ENCODE measurements at places on chromosomes 12 and 14.
A peak's percentile ranks its signal among the peaks of the same experiment; 100 is the strongest.

GRCh38 chr12:68646484-68646883 lies 35.8 kb downstream of the RAP1B start:
- no peak for DNase-seq

- DNase-seq = no peak
Observed at GRCh38 chr12:46660276-46660675, 165.5 kb downstream of the SLC38A4 start.

DNA sequence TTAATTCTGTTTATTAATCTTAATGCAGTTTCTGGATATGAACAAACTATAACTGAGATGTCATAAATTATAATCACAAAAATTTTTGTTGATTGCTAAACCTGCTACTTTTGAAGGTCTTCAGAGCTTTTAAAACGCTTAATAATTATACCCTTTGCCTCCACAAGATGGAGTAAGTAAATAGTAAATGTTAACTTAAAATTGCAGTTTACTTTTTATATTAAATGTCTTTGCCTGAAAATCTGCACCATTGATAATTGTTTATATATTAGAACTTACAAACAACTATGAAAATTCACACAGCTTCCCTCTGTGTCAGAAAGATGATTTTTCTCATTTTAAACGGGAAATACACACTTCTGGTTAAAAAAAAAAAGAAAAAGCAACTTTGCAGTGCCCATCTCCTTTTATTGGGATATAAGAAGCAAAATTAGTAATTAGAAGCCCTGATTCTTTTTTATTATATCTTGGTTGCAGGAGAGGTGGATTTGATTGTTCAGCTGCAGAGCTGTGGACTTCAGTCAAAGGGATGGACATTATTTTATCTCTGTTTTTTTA lies 35.6 kb downstream of the SCFD1 start:
- DNase-seq = no peak

GRCh38 chr12:12015073-12015685 lies 55.6 kb upstream of the BCL2L14 start:
- DNase-seq = no peak

- DNase-seq = no peak
Observed at GRCh38 chr14:44736326-44736725, 225.4 kb downstream of the KLHL28 start.

GRCh38 chr14:105034315-105035039 lies 13.6 kb upstream of the CDCA4 start:
- no peak for DNase-seq

- DNase-seq = no peak
Observed at GRCh38 chr14:37816743-37817295, 221.4 kb downstream of the TTC6 start.

- DNase-seq = no peak
Observed at GRCh38 chr12:128033473-128033872, 233.5 kb upstream of the TMEM132C start.

- DNase-seq = no peak
Observed at GRCh38 chr12:92648242-92649031, 54.4 kb upstream of the PLEKHG7 start.

- no peak for DNase-seq
Observed at GRCh38 chr12:3350432-3350831, 140.6 kb upstream of the PRMT8 start.

GRCh38 chr14:81406863-81407262 lies 6.7 kb upstream of the STON2 start:
- peak; percentile 65 for DNase-seq

DNA sequence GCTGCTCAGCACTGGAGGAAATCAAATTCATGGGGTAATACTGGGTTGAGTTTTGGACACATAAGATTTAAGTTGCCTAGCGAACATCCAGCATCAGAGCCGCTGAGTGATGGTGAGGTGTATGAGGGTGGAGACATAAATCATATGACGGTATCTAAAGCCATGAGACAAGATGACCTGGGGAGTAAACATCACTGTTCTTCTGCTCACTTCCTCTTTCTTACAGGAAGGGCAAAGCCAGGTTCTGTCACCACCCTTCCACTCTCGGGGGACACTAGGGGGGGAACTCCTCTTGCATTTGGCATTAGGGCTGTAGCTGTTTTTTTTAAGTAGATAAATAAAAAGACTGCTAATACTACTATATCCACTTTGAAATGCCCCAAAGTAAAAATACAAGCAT lies 24.0 kb downstream of the PRDM4 start:
- no peak for DNase-seq

DNA sequence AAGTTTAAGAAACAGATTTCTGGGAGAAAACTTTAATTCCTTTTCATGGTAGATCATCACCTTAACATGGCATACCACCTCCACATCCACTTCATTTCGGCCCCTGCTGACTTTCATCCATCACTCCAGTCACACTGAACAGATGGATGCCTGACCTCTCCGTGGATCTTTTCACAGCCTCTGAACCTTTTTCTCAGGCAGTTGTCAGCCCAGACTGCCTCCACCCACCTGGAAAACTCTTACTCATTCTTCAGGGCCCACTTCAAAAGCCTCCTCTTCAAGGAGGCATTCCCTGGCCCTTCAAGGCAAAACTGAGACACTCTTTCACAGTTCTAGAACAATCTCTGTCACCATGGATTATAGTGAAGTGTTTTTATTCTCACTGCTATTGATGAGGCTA lies 52.9 kb downstream of the GXYLT1 start:
- DNase-seq = no peak

DNA sequence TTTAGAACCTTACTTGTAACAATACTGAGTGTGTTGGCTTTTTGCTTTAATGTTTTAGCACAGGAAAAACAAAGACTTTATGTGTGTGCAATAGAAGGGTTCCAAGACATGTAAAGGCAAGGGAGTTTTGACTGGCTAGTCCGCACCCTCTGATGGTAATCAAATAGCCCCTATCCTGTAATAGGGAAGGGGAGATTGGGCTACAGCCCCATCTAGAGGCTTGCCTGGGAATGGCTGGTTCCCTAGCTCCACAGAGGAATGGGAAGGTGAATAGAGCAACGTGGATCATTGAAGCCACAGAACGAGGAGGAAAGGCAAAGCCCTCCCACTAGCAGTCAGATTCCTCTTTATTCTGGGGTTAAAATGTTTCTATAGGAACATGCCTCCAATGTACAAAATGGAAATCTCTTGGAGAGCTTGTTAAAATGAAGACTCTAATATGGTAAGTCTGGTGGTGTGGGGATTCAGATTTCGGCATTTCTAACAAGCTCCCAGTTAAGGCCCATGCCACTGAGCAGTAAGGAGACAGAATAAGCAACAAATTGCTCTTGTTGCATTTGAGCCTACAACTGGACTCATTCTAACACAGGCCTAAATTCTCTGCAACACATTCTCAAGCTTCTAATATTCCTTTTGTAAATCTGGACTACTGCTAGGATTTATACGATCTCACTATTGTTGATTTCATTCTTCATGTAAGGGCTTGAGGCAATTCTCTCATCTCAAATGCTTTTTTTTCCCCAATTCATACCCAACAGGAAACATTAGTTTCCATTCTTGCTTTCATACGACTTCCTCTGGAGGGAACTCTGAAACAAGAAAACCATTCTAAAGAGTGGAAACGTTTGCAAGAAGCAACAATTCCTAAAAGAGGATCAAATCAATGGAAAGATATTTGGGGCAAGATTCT lies 57.1 kb downstream of the NIN start:
- peak; percentile 87 for DNase-seq

DNA sequence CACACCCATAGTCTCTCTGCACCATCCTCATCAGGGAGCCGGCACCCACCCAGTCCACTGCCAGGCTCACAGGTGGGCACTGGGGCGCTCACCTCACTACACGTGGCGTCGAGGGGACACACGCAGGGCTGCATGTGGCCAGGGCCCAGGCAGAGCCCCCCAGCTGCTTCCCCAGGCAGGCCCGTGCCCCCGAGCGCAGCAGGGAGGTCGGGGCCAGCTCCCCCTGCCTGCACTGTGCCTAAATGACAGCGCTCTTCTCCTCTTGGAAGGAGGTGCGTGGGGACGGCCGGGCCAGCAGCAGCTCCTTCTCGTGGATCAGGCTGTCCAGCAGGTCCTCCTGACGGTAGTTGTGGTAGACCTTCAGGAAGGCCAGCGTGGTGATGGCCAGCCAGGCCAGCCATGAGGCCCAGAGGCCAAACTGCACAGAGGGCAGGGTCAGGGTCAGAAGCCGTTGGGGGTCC lies 11.3 kb downstream of the TMEM179 start:
- no peak for DNase-seq

DNA sequence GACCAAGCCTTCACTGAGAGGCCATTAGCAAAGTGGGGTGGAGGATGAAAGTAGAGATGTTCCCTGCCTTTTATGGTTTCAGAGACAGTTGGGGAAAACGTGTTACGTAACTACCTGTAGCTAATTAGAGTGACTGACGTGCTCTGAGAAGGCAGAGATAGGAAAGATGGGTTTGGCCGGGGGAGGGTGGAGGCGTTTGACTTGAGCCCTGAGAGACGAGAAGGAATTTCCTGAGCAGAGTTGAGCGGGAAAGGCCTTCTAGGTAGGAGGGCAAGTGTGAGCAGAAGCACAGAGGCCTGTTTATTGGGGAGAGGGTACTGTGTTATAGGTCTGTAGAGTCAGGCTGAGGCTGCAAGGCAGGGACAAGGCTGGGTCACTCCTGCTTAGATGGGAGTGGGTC lies 8.6 kb downstream of the TUNAR start:
- DNase-seq = no peak

DNA sequence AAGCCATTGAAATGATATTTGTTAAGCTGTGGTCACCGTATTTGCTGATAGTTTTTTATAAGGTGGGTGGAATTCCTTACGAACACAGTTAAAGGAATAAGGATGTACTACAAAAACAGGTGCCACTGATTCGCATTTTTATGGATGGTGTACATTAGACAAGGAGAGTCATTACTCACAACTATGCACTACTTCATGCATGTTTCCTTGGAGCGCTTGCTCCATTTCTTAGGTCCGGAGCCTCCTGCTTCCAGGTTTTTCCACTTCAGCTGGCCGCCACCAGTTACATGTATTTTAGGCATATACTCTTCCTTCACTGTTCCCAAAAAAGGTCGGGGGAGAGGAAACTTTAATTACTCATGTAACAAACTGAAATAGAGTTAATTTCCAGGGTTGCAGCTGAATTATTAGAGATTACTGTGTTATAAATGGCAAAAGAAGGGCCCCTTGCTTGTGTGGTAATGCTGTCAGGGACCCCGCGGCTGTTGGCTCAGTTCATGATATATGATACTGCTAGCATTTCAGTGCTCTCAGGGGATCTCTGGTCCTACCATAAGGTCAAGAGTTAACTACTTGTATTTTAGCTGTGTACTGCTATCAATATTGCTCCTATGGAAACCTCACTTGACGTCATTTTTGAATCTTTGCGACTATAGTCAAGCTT lies 454.7 kb downstream of the NPAS3 start:
- no peak for DNase-seq

DNA sequence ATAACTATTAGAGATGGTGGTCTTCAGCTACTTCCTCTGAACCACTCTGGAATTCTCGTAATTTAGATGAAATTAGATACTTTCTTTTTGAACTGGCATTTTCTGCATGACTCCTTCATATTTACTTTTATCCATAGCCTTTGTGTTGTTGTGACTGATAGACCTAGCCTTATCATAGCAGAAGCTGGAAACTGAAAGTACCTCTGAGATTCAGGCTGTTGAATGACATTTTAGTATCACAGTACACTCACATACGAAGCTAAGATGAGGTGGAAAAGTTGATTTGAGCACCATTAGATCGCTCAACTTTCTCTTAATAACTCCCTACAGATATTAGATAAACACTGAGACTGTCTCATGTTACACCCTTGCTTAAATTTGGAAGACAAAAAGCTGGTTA lies 525.1 kb upstream of the FBXO33 start:
- DNase-seq = no peak
